ENCODE measurements at places on chromosomes 6 and 20. TPM values are rescaled to one million over a fixed set of nuclear protein-coding genes. Genes with fewer than 3 reads are reported as not detected.
A peak's percentile ranks its signal among the peaks of the same experiment; 100 is the strongest.

GRCh38 chr6:33173535-33174180 is 18.6 kb downstream of the COL11A2 start:
- no peak for DNase-seq

GRCh38 chr6:150464966-150465365 is 96.2 kb downstream of the IYD start:
- no peak for DNase-seq

DNA sequence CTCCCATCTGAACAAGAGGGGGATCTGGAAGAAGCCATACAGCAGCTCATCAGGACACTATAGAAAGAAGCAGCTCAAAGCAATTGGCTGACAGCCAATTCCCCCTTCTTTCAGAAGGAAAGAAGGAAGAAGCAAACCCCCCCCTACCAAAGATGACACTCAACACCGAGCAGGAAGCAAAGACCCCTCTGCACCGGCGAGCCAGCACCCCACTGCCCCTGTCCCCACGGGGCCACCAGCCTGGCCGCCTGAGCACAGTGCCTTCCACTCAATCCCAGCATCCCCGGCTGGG is 1.2 kb downstream of the REM1 start:
- no peak for DNase-seq

DNA sequence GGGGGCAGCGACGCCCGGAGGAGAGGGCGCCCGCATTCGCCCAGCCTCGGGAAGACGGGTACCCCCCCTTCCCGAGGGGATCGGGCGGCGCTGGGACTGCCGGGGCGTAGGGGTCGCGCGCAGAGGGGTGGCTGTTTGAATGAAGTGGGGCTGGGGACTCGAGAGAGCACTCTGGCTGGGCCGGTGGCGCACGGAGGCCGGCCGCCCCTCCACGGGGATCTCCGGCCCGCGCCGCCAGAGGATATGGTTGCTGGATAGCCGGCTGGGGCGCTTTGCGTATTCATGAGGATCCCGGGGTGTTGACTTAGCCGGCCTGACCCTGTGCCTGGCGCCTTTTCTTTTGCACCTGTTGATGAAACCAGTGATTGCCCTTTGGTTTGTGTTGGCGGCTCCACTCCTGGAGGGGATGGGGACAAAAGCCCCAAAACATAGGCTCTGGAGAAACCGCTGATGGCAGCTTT is 469 bp downstream of the SYNJ2 start:
- DNase-seq: no peak

DNA sequence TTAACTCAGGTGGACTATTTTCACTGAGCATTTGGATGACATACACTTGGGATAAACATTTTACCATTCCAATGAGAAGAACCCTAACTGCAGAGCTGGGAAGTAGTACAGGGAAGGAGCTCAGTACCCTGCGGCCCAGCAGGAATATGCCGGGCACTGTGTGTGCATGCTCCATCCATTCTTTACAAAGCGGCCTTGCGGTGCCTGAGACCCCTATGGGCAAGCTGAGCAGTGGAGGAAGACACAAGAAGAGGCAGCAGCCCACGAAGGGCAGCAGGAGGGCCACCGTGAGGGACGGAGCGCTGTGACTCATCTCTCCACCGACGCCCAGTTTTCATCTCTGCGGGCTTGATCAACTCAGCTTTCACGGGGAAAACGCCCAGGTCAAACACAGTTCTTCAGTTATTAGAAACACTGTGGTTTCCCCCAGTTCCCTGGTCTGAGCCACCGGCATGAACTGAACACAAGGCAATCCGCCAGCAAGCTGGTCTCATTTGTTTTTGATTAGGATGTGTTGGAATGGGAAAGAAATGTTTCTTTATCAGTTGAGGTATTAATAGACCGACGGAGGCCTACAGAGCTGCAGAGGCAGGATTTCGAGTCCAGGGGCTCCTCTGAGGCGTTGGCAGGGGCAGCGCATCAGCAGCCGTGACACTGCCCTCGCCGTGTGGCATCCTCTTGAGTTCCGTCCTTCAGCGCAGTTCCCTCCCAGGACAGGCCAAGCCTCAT is 44.9 kb downstream of the IRF4 start:
- DNase-seq: no peak

DNA sequence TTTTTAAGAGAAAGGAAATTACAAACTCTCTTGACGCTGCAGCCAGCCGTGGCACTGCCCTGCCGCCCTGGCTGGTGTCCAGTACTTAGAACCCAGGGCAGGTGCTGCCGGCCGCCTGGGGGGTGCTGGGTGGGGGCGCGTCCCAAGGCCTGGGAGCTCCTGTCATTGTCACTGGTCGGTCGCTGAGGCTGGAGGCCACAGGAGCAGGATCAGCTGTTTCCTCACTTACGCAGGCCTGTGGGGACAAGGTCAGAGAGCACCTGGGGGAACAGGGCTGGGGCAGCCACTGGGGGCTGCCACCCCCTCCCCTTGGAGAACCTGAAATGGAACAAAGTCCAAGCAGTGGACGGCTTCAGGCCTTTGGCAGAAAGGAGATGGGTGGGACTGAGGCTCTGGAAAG is 5.6 kb downstream of the BIRC7 start:
- DNase-seq: no peak

DNA sequence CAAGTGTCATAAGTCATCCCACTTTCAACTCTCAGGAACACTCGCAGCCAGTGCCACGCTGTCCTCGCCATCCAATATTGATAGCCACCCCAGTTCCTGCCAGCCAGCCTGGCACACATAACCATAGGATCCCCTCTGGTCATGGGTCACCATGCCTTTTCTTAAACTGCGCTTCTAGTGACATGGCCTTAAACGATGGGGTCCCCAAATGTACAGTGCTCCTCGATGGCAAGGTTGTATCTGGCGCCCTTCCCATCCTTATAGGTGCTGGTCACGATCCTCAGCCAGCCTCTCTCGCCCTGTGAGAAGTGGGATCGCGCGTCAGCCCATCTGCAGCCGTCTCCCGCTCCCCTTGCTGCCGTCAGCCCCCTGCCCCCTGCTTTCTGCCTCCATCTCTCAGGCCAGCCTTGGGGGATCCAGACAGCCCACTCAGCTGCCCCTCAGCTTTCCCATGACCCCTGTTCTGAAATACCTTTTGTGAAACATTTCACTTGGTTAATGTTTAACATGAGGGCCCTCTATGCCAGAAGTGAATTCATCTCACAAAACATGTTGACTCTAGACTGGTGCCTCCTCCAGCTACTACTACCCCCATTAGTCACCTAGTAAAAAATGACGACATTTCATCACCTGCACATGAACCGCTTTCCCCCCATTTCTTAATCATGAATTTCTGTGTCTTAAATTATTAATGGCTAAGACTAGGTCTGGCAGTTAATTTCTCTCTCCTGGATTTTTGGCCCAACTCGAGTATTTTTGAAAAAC is 11.4 kb downstream of the CTSZ start:
- DNase-seq: no peak

- no peak for DNase-seq
Measured at GRCh38 chr6:136524339-136524935, 25.8 kb downstream of the MAP7 start.

DNA sequence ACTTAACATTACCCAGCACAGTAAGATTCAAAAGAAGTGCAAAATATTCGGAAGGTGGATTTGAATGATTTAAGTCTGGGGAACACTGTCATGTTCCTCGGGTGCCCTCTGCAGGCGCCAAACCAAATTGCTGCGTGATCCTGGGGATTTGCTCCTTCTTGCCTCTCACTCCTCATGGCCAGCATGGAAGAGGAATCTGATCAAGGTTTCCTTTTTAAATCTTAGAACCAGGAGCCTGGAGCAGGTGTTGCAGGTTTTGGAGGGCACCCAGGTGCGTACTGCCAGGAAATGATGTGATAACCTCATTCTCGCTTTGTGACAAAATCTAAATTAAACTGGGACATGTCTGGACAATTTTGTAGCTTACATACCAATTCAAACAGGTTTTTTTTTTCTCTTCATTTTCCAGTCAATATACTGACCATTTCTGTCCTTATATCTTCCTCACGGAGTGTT is 8.1 kb upstream of the PFDN4 start:
- peak; percentile 27 for DNase-seq

GRCh38 chr6:111685526-111685925 is 79.8 kb upstream of the TRAF3IP2 start:
- no peak for DNase-seq

GRCh38 chr20:22546344-22546743 is 38.0 kb downstream of the FOXA2 start:
- no peak for DNase-seq

DNA sequence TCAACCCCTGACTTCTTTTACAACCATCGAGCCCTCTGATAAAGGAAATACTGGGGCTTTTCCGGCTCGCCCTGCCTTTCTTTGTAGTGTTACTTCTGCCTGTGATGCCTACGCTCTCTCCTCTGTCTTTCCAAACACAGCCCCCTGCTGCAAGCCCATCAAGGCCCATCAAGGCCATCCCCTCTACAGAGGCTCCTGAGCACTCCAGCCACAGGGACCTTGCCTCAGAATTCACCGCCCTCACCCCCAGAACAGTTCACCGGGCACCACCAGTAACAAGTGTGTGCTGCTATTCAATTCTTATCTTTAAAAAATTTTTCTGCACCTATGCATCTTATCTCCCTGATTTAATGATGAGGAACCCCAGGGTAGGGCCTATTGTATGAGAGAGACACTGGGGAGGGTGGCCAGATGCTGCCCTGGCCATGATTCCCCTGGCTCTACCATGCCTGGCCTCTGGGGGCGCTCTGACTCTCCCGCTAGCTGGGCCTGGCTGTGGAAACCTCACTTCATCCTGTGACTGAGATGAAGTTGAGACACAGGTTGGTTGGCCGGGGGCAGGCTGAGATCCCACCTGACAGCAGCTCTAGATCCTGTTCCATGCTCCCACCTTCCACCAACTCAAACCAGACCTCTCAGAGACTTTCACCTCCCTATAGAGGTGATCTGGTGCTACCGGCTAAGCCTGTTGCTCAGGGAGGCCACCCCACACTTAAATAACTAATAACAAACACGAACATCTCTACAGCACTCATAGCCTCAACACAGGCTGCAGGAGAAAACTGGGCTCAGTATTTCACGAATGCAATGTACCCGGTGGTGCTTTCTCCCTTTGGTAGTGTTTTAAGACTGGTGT is 19.2 kb upstream of the GLP1R start:
- DNase-seq: no peak

- DNase-seq: no peak
Measured at GRCh38 chr6:53399027-53399344, 50.2 kb upstream of the ELOVL5 start.

GRCh38 chr6:47235964-47236760 is 73.5 kb downstream of the TNFRSF21 start:
- DNase-seq: no peak

DNA sequence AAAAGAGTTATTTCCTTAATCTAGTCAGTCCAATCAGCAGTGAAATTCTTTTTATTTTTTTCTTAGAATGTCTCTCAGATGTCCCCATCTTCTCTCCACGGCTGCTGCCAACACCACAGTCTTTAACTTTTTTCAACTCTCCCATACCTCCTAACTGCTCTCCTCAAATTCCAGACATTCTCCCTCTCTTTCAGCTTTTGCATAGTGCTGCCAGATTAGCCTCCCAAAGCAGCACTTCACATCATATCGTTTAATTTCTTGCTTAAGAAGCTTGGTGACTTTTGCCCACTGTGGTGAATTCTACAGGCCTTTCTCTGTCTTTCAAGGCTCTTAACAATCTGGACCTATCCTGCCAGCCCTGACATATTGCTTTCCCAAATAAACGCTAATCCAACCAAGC is 233.4 kb downstream of the UST start:
- DNase-seq: no peak

The HLA-DRA gene
- 98.5 TPM for total RNA-seq

The SGK2 gene
- total RNA-seq: 0.36 TPM

The CALHM6 gene
- 0.91 TPM for total RNA-seq

The C20orf204 gene
- total RNA-seq: 0.66 TPM

The PRPH2 gene
- 0.56 TPM for total RNA-seq

The TSPYL1 gene
- total RNA-seq: 83.7 TPM

The GTPBP2 gene
- 25.0 TPM for total RNA-seq

The DEFB124 gene
- total RNA-seq: not detected

The GNAS-AS1 gene
- not detected for total RNA-seq

The ENPP5 gene
- 28.3 TPM for total RNA-seq

The MCCD1 gene
- not detected for total RNA-seq

The CST2 gene
- total RNA-seq: not detected

Measured in gastrocnemius medialis (tissue), 4 donors.